Stimulated activated CD4-positive, alpha-beta T cell treated with anti-CD3 and anti-CD28 coated beads, Interleukin-12 subunit alpha, Interleukin-12 subunit beta, amount 100 ng/mL, for 24 hours (primary cell): ENCODE measurements at places on chromosomes 7 and 10.

GRCh38 chr10:109275960-109276359, 647.4 kb downstream of the XPNPEP1 start:
- no peak for DNase-seq

DNA sequence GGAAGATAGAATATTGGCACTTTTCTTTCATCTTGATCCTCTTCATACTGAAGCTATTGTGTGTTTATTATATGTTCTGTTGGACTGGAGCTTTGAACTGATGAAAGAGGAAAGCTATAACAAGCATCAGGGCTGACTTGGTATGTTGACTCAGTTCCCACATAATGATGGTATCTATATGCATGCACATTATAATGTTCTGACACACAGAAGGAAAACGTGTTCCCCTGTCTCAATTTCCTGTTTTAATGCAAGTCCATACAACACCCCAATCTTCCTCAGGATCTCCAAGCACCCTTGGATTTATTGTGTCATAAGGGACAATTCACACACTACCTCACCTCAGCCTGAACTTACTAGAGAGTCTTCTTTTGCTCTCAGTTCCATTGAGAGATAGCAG, 8.3 kb upstream of the WASL start:
- no peak for DNase-seq

GRCh38 chr7:158798741-158799140, 30.6 kb downstream of the ESYT2 start:
- DNase-seq: no peak

GRCh38 chr7:18511351-18512140, 16.0 kb downstream of the HDAC9 start:
- DNase-seq: no peak

DNA sequence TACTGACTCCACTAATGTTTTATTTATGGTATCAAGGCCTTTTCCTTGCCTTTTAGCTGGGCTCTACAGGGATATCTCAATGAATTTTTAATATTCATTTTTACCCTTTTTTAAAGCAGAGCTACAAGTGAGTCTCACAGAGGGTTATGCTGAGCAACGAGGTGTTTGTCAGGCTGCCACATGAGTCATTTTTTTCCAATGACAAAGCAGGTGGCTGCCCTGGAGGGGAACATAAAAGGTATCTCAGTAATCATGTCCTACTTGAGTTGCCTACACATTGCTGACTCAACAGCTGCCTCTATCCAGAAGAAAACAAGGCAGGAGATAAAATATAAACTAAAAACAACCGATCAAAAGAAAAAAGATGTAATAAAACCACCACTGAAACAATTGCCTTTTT, 1004.9 kb upstream of the POT1 start:
- no peak for DNase-seq

DNA sequence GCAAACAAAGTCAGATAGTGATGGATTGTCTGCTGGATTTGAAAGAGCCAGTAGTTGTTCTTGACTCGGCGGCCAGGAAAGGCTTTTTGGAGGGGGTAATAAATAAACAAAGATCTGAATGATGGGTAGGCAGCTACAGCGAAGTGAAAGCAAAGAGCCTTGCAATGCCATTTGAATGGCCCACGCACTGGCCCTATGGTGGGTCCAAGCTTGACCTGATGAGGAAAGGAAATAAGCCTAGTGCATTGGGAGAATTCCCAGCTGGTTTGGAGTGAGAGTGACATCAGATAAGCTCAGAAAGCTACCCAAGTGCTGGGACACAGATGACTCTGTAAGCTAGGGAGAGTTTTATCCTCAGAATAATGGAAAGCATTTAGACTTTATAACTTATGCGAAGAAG, 365.2 kb downstream of the PLXDC2 start:
- no peak for DNase-seq

DNA sequence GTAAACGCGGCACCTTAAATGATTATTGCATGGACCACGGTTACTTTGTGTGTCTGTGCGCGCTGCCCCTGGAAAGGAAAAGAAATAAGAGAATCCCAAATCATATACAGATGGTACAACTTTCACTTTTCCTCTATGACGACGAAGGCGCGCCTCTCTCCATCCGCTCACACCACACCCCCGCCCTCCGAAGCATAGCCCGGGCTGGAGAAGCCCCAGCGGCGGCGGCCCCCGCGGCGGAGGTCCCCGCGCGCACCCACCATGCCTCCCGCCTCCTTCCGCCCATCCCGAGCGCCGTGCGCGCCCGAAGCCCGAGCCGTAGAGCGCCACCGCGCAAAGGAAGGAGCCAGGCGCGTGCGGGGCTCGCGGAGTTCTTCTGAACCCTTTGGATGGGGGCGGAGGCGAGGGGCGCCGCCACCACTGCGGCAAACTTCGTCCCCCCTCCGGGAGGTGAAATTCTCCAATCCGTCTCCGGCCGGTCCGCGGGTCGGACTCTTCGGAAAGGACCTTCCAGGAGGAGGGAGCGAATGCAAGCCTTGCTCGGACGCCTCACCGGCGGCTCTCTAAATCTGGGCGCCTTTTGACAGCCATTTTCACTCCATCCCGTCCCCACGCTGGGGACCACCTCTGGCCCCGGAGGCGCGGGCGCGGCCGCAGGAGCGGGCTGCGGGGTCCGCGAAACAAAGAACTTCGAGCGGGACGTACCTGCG, 588 bp downstream of the GLI3 start:
- DNase-seq: no peak

- DNase-seq: no peak
Observed at GRCh38 chr10:24722676-24723385, 856 bp downstream of the ARHGAP21 start.

DNA sequence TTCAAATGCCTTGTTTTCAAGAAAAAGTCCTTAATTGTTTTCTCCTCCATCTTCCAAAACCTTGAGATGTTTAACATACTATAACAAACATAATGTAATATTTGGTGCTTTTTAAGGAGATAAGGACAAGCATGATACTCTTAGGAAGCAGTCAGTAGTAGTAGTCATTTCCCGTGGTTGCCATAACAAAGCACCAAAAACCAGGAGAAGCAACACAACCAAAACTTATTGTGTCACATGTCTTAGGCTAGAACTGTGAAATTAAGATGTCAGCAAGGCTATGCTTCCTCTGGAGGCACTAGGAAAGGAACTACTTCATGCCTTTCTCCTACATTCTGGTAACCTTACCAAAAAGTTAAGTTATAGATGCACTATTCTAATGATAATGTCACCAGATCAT, 106.8 kb downstream of the MBL2 start:
- DNase-seq: no peak

- DNase-seq: no peak
Observed at GRCh38 chr10:102616066-102616770, 28.1 kb upstream of the TRIM8 start.

DNA sequence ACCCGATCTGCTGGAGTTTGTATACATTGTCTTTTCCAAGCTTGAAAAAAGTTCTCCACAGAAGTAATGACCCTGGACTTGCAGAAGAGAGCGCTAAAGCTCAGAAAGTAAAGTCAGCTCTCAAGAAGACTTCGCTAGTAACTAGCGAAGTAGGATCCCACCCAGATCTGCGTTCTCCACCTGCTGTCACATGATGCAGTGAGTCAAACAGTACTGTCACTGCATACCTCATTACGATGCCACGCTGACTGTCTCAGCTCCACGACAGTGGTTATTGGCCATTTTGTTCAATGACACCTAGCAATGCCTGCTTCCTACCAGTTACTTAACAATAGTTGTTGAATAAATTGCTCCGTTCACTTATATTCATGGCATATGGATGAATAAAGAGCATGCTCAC, 29.7 kb upstream of the SEC61G start:
- no peak for DNase-seq

- no peak for DNase-seq
Observed at GRCh38 chr7:108575156-108575555, 5.5 kb downstream of the DNAJB9 start.

DNA sequence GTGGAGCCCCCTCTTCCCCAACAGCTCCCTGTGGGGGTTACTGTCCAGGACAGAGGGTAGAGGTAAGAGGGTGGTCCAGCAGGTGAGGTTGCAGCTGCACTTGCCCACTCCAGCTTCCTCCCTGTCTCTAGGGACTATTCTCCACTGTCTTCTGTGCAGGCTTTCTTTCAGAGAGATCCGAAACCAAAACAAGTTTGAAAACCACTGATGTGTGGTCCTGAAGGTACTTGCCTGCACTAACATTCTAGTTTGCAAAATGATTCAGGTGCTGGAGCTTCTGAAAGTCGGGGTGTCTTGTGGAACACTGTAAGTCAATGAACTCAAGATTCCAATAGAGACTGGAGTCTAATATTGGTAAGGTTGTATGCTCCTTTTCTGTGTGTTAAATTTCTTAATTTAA, 63.1 kb downstream of the BLNK start:
- DNase-seq: no peak

DNA sequence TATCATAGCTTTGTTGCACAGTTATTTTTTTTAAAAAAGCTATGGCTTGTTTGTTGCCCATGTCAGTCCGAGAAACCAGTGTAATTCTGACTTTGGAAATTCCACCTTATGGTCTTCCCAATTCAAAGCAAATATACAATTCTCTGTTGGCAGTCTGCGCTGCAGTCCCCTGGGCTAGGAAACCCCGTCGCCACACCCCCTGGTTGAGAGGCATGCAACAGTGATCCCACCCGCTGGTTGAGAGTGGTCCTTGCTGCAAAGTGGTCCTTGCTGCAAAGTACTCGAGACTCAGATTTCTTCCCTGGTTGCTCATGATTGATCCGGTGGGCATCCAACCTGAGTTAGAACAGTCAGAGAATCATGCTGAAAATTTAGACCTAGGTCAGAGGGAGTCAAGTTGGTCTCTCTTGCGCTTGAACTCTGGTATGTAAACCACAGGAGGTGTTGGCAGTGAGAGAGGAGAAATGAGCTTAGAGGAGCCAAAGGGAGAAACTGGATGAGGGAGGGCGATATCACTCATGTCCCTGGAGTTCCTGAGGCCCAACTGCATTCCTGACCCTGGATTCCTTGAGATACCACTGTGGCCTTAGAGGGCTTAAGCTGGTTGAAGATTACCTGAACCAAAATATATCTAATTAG, 45.0 kb upstream of the STK17A start:
- no peak for DNase-seq

GRCh38 chr7:37096341-37096740, 352.3 kb downstream of the ELMO1 start:
- no peak for DNase-seq

GRCh38 chr7:48245751-48246472, 74.7 kb downstream of the ABCA13 start:
- no peak for DNase-seq

GRCh38 chr10:119166118-119166500, 595 bp upstream of the SFXN4 start:
- no peak for DNase-seq

DNA sequence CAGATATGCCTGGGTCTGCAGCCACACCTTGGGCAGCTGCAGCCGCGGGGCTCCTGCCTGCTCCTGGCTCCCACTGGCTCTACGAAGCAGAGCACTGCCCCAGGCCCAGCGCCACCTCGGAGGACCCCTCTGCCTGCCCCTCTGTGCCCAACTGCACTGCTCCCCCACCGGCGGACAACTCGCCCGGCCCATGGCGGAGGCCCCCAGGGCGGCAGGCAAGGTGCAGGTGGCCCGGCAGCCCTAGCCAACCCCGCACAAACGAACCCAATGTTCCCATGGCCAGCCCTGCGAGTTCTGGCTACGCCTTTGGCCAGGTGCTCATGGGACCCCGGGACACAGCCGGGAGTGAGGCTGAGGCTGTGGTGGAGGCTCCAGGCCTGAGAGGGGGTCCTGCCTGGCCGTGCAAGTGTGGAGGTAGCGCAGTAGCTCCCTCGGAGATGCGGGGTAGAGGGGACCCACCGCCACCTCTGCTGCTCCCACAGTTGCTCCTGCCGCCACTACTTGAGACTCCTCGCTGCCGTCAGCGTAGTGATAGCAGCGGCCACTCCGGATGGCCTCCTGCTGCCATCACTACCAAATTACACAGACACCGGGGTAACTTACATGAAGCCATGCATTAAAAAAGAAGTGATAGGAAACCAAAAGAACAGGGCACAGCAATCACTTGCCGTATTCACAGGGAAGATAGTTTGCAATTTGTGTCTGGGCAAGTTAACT, 97.3 kb upstream of the SP4 start:
- no peak for DNase-seq

- DNase-seq: no peak
Observed at GRCh38 chr10:31978156-31978483, 49.5 kb upstream of the ARHGAP12 start.

DNA sequence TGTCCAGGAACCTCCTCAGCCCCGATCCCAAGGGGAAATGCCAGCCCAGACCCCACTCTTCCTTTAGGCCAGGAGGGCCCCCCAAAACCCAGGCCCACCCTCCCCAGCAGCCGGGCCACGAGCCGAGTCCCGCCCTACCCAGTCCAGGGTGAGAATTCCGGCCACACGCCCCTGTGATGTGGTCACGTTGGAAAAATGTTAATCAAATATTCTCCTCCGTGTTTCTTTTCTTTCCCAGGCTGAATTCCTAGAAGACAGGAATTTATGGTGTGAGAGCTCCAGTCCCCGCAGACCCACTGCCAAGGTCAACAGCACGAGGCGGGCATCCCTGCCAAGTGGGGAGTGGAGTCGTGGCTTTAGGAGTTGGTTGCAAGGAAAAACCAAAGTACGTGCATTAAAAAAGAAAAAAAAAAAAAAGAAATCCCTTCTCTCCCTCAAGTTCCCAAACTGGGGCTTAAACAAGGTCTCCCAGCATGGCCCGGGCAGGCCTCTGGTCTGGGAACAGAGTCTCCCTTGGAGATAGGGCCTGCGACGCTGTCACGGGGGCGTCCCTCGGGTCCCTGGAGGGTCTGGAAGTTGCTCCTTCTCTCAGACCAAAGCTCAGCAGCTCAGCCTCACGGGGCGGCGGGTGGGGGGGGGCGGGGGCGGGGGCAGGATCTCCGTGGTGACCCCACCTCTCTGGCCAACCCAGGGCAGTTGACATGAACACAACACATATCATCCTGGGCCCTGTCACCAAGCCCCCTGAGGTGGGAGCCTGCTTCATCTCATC, 28.1 kb upstream of the ELN start:
- no peak for DNase-seq

DNA sequence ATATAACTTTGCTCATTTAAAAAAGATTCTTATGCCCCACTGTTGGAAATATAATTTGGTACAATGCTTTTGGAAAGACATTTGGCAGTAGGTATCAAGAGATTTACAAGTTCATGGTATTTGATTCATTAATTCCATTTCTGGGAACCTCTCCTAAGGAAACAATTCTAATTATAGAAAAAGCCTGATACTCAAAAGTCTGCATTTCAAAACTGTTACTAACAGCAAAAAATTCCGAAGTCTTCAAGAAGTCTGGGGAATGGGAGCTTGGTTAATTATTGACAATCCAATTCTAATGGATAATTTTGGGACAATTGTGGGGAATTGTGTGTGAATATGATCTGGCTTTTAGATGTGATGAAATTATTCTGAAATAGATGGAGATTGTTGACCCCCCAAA, 59.6 kb downstream of the HDAC9 start:
- no peak for DNase-seq
